ENCODE measurements at places on chromosomes 6 and 20. TPM values are rescaled to one million over a fixed set of nuclear protein-coding genes. Genes with fewer than 3 reads are reported as not detected.

CST5 gene
- total RNA-seq = not detected

PEX3 gene
- 11.3 TPM for total RNA-seq

OVOL2 gene
- 0.21 TPM for total RNA-seq

SOX4 gene
- 7.6 TPM for total RNA-seq

EYA2 gene
- total RNA-seq = 3.0 TPM

MLIP gene
- total RNA-seq = not detected

EPPIN gene
- total RNA-seq = not detected

WFDC8 gene
- total RNA-seq = not detected

KATNA1 gene
- 8.6 TPM for total RNA-seq

ACSS2 gene
- total RNA-seq = 8.6 TPM

BPIFB1 gene
- total RNA-seq = not detected

FNDC11 gene
- 0.19 TPM for total RNA-seq

HLA-DRB1 gene
- not detected for total RNA-seq

CTAGE9 gene
- total RNA-seq = not detected

CCN6 gene
- not detected for total RNA-seq

Measured in A549 treated with RU486 at 1 μM for 4 hours (cell line).